ENCODE measurements at places on chromosomes 3 and 15. TPM values are rescaled to one million over a fixed set of nuclear protein-coding genes. Genes with fewer than 3 reads are reported as not detected.

TMEM212 gene
- total RNA-seq: not detected

GRCh38 chr3:180267202-180267843 is 230.6 kb upstream of the PEX5L start:
- peak overlapping the region; percentile 77 for H3K27ac ChIP-seq
- H3K4me1 ChIP-seq: peaks cover 22% of the 10 kb centered on the region
- H3K36me3 ChIP-seq: peaks cover 5% of the 10 kb centered on the region
- no peaks in the 10 kb centered on the region for H3K27me3 ChIP-seq

DNA sequence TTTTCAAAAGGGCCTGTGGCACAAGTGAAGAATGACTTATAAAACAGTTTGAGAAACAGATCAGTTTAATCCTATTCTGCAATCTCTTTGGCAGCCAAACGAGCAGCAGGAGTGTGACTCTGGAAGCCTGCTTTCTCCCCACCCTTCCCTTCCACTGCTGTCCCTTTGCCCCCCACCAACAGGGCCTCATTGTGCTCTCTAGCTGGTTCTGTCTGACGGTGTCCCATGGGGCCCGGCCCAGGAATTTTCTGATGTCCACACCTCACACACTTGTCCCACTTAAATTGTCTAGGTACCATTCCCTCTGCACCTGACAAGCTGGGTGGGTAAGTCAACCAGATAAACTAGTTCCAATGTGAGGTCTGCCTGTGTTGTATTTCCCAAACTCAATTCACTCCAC is 16.4 kb downstream of the SLCO2A1 start:
- no peaks in the 10 kb centered on the region for H3K4me1 ChIP-seq
- no peak overlapping the region for H3K27ac ChIP-seq
- no peak overlapping the region for H3K4me3 ChIP-seq

- peak; percentile 4 for DNase-seq
- H3K36me3 ChIP-seq: no peaks in the 10 kb centered on the region
- H3K27me3 ChIP-seq: no peaks in the 10 kb centered on the region
- no peak overlapping the region for H3K27ac ChIP-seq
- H3K4me1 ChIP-seq: no peaks in the 10 kb centered on the region
- H3K4me3 ChIP-seq: no peak overlapping the region
Measured at GRCh38 chr3:126845920-126846715, 136.8 kb upstream of the PLXNA1 start.

GRCh38 chr3:179929091-179929529 is 107.6 kb downstream of the PEX5L start:
- H3K27ac ChIP-seq: no peak overlapping the region
- DNase-seq: peak; percentile 65
- peaks cover 43% of the 10 kb centered on the region for H3K27me3 ChIP-seq
- H3K36me3 ChIP-seq: no peaks in the 10 kb centered on the region
- no peak overlapping the region for H3K4me3 ChIP-seq

DNA sequence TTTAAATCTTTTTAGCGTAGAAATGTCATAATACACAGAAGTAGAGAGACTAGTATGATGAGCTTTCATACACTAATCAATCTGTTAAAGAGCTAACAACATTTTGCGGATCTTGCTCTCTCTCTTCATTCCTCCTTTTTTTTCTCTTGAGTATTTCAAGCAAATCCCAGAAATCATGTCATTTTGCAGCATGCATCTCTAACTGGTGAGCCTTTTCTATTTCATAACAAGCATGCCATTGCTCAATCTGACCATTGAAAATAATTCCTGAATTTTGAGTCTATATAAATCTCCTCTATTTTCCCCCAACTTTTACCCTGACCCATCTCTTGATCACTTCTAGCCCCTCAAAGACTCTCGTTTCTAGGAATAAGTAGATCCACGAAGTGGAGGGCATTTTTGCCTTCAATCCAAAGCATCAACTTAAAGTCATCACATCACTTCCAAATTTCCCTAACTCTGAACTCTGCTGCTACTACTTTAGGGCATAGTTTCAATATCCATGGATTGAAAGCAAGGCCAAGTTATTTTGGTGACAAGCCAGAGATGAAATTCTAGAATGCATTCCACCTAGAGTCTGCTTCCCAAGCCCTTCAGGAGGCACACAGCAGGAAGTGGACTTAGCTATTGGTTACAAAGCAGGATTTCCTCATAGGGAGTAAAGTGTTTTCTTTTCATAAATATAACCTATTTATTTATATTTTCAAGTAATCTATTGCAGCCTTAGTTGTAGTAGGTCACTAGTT is 253.5 kb upstream of the ZPLD1 start:
- DNase-seq: no peak
- H3K27ac ChIP-seq: no peak overlapping the region
- no peaks in the 10 kb centered on the region for H3K36me3 ChIP-seq
- H3K27me3 ChIP-seq: peaks cover 2% of the 10 kb centered on the region
- no peak overlapping the region for H3K4me3 ChIP-seq
